ENCODE measurements at places on chromosomes 6 and 20.

- DNase-seq: no peak
Measured at GRCh38 chr20:58019850-58020625, 208.4 kb downstream of the ANKRD60 start.

- peak; percentile 78 for DNase-seq
Measured at GRCh38 chr6:29702519-29703103, 20.6 kb upstream of the HLA-F start.

DNA sequence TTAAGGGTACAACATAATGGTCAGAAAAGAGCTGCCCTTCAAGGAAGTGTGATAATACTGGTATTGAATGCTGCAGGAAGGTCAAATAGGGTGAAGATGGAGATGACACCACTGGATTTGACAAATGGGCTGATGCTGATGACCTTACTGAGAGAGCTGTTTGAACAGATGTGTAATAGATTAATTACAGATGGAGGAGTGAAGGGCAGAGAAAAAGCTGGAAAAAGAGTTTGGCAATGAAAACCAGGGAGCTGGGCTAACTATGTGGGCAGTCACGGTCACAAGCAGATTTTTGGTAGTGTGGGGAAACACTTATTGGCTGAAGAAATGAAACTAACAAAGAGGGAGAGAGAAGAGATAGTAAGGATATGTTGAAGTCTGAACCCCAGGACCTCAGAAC lies 83.6 kb upstream of the ENPP5 start:
- no peak for DNase-seq

DNA sequence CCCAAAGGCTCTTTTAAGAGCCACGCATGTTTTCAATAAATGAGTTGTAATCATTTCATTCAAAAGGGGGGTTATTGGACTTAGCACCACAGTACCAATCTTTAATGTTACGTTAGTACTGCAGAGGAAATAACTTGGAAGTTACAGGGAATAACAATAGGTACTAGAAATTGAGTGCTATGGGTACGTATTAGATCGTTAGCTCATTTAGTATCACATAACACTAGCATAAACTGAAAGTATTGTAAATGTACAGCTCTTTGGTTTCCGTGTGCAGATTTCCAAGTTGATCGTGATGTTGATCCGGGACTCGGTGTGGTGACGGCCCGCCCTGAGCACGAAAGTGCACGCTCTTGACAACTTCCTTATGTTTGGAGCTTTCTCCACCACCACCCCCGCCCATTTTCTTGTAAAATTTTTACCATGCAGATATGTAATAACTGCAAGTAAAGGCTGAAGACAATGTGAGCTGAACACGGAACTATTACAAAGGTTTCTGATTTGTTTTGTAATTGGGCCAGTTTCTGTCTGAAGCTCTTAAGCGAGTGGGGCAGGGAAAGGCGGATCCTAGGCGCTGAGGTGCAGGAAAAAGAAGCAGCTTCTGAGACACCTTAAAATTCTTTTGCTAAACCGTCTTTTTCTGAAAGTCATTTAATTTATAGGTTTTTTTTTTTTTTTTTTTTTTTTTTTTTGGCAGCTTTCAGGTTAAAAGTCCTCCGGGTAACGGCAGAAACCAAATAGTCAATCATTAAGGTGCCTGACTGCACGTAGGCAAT lies 71.5 kb downstream of the HFE start:
- DNase-seq: peak; percentile 31

DNA sequence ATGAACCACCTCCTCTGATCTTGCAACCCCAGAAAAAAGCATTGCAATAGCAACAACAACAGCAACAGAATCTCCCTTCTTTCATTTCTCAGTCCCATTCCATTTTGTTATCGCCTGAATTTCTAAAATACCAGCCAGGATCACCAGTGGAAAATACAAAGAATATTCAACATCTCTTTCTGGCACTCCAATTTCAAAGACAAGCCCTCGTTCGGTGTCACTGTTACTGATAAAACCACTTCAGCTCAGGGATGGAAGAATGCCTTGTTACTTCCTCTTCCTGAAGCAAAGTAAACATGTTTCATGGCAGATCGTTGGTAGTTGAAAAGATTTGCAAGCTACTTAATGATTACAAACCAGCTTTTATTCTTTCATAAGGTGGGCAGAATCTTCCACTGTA lies 94.0 kb upstream of the SPTLC3 start:
- no peak for DNase-seq

DNA sequence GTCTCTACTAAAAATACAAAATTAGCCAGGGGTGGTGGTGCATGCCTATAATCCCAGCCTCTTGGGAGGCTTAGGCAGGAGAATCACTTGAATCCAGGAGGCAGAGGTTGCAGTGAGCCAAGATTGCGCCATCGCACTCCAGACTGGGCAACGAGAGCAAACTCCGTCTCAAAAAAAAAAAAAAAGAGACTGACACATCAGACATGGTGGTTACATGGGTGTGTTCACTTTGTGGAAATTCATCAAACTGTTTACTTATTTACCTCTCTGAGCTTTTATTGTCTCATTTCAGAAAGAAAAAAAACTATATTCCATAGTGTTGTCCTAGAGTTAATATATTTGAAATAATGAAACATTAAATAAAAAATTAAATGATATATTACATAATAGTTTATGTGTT lies 64.8 kb downstream of the MBOAT1 start:
- no peak for DNase-seq

DNA sequence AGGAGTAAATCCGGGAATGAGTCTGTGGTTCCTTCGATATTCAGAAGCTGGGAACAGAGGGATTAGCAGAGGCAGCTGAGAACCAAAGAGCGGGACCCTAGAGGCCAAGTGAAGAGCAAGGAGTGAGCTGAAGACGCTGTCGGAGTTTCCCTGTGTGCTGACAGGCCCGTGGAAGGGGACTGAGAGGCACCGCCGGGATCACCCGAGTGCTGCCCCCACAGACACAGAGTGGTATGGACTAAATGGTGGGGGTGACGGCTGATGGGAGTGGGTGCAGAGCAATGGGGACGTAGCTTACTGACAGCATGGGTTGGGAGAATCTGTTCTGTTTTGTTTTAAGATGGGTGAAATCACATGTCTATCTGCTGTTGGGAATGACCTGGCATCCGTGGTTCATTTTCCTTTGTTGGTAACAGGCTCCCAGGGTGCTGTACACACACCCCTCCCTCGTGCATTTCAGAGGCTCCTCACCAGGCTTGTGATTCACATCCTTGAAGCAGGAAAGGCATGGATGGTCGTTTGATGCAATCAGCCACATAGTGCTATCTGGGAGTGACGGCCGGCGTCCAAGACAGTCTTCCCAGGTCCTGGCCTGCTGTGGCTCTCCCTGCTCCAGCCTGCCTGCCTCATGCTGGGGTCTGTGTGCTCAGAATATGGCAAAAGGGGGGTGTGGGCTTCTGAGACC lies 97.4 kb downstream of the THBS2 start:
- DNase-seq: no peak

- DNase-seq: no peak
Measured at GRCh38 chr6:158264180-158264579, 48.1 kb upstream of the TULP4 start.

DNA sequence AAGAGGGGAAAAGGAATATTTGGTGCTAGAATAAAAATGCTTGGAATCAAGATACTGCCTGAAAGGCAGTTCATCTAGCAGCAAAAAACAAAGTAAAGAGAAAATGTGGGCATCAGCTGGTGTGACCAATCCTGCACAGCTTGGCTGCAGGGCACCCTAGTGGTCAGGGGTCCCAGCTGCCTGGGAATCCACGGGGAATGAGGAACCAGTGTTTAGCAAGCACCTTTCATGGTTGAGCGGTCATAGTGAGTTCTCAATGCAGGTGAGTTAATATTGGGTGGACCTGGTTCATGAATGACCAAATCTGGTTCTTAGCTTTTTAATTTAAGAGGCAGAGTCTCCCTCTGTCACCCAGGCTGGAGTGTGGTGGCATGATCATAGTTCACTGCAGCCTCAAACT lies 53.3 kb downstream of the CAP2 start:
- no peak for DNase-seq

- no peak for DNase-seq
Measured at GRCh38 chr6:83970582-83970981, 63.0 kb upstream of the MRAP2 start.

- no peak for DNase-seq
Measured at GRCh38 chr6:152634773-152635172, 2.4 kb downstream of the SYNE1 start.

- no peak for DNase-seq
Measured at GRCh38 chr6:16168858-16169257, 40.0 kb downstream of the MYLIP start.

DNA sequence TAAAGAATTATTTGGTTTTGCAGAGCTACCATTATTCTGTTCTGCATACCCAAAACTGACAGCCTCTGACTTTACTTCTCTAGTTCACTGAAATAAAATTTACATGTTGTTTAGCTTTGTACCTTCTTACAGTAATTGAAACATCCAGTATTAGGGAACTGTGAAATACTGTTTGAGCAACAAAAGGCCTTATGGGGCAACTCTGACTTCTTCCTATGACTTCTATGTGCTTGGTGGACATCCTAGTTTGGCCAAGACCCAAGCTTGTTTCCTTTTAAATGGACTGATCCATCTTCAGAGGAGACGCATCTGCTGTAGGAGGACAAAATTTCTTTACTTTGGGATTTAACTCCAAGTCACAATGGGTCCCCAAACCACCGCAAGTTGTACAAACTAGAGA lies 44.7 kb downstream of the NR2E1 start:
- no peak for DNase-seq

- no peak for DNase-seq
Measured at GRCh38 chr6:167712731-167713475, 113.8 kb upstream of the AFDN start.

DNA sequence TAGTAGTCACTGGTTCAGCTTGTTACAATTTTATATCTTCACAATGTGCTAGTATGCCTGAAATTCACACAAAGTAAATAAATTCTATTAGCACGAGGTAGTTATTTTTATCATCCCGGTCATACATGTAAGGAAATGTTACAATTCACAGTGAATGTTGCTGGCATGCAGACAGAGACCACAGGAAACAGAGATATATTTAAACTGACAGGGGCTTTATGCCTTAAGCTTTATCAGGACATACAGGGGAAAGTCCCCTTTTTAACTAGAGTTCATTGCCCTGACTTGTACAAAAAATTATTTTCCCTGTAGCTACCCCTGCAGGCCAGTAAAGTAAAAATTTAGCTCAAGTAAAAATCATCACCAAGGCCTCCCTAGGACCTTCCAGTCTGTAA lies 712.0 kb upstream of the NRSN1 start:
- no peak for DNase-seq

DNA sequence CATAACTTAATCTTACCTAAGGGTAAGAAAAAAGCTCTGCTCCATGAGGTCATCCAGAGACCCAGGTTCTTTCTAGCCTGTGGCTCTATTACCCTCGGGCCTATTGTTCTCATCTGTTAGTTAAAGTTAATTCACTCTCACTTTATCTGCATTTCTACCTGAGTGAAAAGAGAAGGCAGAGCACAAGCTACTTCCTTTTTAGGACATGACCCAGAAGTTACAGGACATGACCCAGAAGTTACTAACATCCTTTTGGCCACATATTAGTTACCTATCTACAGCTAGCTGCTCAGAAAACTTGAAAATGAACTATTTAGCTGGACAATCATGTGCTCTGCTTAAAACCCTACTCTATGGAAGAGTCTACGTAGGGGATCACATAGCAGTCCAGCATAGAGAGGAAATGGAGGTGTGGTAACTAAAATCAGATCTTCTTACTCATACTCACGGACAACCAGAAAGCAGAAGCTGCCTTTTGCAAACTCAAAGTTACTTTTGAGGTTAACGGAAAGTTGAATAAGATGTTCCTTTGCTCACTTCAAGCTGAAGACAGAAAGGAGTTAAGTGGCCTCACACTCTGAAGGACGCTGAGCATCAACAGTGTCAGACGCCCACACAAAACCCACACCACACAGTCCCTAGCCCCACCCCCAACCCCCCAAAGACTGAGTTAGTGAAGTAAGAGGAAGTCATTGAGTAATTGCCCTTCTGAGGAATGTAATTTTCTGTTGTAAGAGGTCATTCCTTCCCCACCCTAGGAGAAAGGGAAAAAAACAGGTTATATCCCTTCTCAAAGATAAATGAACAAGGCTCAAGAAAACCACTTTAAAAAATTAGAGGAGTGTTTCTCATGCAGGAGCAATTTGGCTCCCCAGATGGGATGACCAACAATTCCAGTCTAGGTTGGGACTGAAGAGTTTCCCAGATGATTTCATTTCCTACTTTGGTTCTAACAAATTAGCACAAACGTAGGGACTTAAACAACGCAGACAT lies 45.9 kb upstream of the TAB2 start:
- DNase-seq: peak; percentile 52

- DNase-seq: peak; percentile 68
Measured at GRCh38 chr20:62795023-62795761, 1.1 kb upstream of the MRGBP start.

GRCh38 chr6:21578523-21578922 lies 15.0 kb upstream of the SOX4 start:
- DNase-seq: no peak

DNA sequence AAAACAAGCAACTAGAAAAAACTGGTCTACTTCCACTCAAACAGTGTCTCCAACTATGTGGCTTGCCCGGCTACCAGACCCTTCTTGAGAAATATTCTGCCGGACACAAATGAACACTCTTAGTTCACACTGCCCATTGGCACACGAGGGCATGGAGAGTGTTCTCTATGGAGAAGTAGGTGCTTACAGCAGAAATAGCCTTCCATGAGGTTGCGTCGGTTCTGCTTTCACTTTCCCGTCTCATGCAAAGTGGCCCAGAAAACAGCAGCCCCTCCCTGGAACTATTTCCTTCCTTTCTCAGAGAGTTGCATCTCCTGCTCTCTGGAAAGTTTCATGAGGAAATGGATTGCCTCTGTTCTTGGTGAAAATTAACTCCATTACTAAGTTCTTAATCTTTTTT lies 9.5 kb upstream of the HLA-DOA start:
- peak; percentile 16 for DNase-seq

GRCh38 chr6:98343797-98344196 lies 490.6 kb upstream of the POU3F2 start:
- DNase-seq: no peak

DNA sequence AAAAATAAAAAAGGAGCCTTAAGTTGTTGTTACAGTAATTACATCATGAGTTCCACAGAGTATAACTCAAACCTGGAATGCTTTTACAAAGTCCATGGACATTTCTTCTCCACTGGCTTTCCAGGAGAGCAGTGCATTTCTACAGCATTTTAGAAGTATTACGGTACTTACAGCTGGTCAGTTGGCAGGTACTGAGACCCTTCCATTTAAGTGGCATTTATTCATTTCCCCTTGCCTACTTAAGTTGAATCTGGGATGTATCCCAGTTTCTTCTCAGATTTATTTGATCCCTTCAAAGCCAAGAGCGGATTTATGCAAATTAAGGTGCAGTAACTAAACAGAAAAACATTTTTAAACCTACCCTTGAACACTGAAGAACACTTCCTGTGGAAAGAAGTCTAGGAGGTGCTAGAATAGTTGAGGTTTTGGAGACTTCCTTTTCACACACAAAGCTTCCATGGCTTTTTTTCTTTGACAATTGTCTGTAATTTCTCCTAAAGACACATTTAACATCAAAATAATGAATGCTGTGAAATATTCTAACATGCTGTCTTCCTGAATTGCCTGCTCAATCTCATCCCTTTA lies 3.4 kb downstream of the PRDM13 start:
- DNase-seq: no peak
